ENCODE measurements at places on chromosomes 12 and 14. TPM values are rescaled to one million over a fixed set of nuclear protein-coding genes. Genes with fewer than 3 reads are reported as not detected.

GRCh38 chr12:114404926-114405518 lies 922 bp downstream of the TBX5 start:
- DNase-seq: no peak

GRCh38 chr12:1767407-1768090 lies 52.8 kb upstream of the LRTM2 start:
- DNase-seq: no peak

Gene SERPINA3
- 1,497 TPM for total RNA-seq

Gene INHBC
- not detected for total RNA-seq
